ENCODE measurements at places on chromosomes 13 and 19. TPM values are rescaled to one million over a fixed set of nuclear protein-coding genes. Genes with fewer than 3 reads are reported as not detected.

DNA sequence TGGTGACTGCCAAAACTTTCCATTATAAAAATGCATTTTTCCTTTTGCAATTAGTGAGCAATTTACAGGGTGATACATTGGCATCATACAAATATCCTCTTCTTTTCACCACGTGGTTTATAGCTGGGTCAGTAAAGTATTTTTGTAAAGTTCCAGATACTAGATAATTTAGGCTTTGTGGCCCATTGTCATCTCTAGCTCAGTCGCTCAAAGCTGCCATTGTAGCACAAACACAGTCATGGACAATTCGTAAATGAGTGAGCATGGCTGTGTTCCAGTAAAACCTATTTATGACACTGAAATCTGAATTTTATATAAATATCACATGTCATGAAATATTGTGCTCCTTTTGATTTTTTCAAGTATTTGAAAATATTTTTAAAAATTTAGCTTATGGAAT lies 162.9 kb downstream of the USP12 start:
- no peak for DNase-seq

DNA sequence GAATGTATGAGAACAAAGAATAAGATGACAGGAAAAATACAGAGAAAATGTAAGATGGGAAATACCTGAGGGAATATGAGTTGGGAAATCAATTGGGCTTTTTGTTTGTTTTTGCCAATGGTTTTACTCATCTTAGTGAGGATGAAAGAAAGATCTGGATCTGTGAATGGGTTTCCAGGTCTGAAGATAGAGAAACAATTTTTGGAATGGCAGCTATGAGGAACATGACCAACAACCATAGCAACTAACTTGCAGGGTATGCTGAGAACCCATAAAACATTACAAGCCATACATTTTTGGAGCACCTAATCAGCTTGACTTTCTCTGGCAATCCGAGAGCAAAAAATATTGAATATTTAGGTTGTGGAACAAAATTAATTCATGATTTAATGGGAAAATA lies 290.0 kb downstream of the KCTD12 start:
- DNase-seq, result no peak

- no peak for DNase-seq
These were observed 44.5 kb downstream of the ACTN4 start for GRCh38 chr19:38691938-38692457.

The ZNF284 gene
- 2.3 TPM for total RNA-seq

DNA sequence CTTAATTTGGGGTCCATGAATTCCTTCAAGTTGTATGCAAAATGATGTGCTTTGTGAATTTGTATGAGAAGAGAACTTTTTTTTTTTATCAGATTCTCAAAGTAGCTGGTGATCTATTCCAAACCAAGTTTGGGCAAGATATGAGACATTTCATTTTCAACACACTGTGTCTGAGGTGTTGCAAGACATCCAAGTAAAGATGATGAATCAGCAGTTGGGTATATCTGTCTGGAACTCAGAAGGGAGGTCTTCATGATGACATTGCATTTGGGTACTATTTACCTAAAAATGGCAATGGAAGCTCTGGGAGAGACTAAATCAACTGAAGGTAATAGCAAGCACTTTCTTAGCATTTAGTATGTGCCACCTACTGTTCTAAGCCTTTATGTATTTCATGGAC lies 2.8 kb downstream of the FAM124A start:
- peak; percentile 25 for DNase-seq

The ADGRE3 gene
- total RNA-seq, result not detected

Data from bronchial epithelial cell (primary cell).